Activated CD4-positive, alpha-beta memory T cell treated with anti-CD3 and anti-CD28 coated beads, Interleukin-2, amount 10 ng/mL, durations not matched to agents 7 days and 5 days (primary cell): ENCODE measurements at places on chromosomes 11 and 22. TPM values are rescaled to one million over a fixed set of nuclear protein-coding genes. Genes with fewer than 3 reads are reported as not detected.

Gene AIFM3
- 0.23 TPM for total RNA-seq

Gene KRTAP5-3
- not detected for total RNA-seq

Gene C11orf71
- total RNA-seq, result 7.6 TPM

Gene HORMAD2
- total RNA-seq, result not detected

Gene CPT1B
- 60.9 TPM for total RNA-seq

GRCh38 chr11:15493921-15494620 is 379.3 kb downstream of the INSC start:
- DNase-seq, result no peak
- no peaks in the 10 kb centered on the region for H3K36me3 ChIP-seq
- H3K27ac ChIP-seq, result no peak overlapping the region
- H3K4me3 ChIP-seq, result no peak overlapping the region
- H3K27me3 ChIP-seq, result no peaks in the 10 kb centered on the region
- no peaks in the 10 kb centered on the region for H3K4me1 ChIP-seq

GRCh38 chr11:109371444-109372176 is 50.4 kb upstream of the C11orf87 start:
- H3K27ac ChIP-seq, result no peak overlapping the region
- H3K27me3 ChIP-seq, result no peaks in the 10 kb centered on the region
- DNase-seq, result no peak
- H3K4me1 ChIP-seq, result no peaks in the 10 kb centered on the region

- no peak for DNase-seq
- H3K27me3 ChIP-seq, result peaks cover 8% of the 10 kb centered on the region
- no peak overlapping the region for H3K4me3 ChIP-seq
- peaks cover 14% of the 10 kb centered on the region for H3K36me3 ChIP-seq
- H3K27ac ChIP-seq, result no peak overlapping the region
Measured at GRCh38 chr22:41932353-41932752, 5.7 kb upstream of the TNFRSF13C start.

DNA sequence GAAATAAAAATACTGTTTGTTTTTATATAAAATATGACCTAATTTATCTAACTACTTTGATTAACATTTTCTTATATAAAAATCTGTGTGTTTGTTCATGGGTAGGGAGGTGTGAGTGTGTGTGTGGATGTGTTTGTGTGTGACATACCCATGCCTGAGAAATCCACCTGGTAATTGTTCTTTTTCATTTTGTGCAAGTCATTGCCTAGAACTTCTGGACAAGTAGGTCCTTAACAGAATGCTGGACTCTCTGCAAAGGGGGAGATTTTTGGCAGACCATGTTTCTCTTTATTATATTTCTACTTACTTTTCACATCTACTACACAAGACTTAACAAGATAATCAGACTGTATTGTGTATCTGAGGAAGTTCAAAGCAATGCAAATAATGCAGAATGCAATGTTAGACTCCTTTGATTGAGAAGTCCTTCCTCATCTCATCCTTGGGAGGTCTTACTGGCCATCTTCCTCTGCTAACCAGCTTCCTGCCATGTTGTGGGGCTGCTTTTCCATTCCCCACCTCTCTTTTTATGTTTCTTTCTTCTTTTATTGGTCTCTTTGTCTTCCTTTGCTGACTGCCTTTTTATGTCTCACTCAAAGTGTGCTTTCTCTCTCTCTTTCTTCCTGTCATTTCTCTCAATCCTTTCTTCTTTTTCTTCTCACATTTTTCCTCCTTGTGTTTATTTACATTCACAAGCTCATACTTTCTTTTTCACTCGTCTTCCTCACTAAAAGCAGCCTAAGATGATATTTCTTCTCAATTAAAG is 1017.0 kb upstream of the CNTN5 start:
- DNase-seq, result no peak
- H3K36me3 ChIP-seq, result no peaks in the 10 kb centered on the region
- no peak overlapping the region for H3K4me3 ChIP-seq

DNA sequence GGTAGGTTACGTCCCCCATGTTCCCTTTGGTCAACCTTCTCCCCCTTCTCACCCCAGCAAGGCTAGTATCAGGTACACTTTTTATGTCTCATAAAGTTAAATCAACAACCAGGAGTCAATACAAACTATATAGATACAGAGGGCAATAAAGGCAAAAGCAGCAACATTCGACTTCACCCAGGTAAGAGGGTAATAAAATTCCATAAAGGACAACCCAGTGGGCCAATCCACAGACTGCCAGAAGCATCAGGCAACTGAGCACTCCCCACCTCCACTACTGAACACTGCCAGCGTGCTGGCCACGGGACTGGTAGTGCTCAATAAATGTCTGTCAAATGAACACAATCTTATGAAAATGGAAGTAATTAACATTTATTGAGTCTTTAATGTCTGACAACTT is 5.1 kb upstream of the MS4A18 start:
- no peak overlapping the region for H3K27ac ChIP-seq
- H3K4me1 ChIP-seq, result peaks cover 5% of the 10 kb centered on the region
- no peak for DNase-seq
- H3K4me3 ChIP-seq, result no peak overlapping the region
- H3K27me3 ChIP-seq, result peaks cover 12% of the 10 kb centered on the region

DNA sequence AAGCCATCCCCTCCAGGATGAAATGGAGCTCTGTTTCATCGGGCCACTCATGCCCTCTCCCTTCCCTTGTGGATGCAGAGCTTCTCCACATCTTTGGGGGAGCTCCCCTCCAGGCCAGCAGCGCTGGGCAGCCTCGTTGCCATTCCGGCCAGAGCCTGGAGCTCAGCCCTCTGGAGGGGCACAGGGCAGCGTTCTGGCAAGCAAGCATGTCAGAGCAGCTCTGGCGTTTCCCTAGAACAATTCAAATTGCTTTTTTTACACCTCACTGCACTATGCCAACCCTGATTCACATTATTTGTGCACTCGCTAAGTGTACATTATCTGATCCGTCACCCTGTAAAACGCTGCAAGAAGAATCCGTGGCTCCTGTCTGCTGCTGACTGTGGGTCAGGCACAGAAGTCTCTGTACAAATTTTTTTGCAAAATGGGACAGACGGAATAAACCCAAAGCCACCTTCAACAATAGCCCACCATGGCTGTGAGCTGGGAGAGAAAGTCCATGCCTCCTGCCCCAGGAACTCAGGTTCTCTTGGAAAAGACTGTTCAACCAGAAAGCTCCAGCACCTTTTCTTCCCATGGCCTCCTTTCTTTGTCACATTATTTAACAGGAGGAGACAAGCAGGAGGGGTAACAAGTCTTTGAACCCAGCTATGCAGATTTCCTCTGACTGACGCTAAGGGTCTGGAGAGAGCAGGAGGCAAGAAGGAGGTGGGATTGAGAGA is 139.5 kb upstream of the CADM1 start:
- H3K27ac ChIP-seq, result no peak overlapping the region
- H3K36me3 ChIP-seq, result no peaks in the 10 kb centered on the region
- no peak for DNase-seq
- H3K4me1 ChIP-seq, result no peaks in the 10 kb centered on the region

- H3K4me3 ChIP-seq, result no peak overlapping the region
- H3K27me3 ChIP-seq, result no peaks in the 10 kb centered on the region
- peaks cover 67% of the 10 kb centered on the region for H3K36me3 ChIP-seq
- no peak overlapping the region for H3K27ac ChIP-seq
- H3K4me1 ChIP-seq, result peaks cover 18% of the 10 kb centered on the region
Measured at GRCh38 chr22:40309631-40310030, 36.7 kb upstream of the ADSL start.

DNA sequence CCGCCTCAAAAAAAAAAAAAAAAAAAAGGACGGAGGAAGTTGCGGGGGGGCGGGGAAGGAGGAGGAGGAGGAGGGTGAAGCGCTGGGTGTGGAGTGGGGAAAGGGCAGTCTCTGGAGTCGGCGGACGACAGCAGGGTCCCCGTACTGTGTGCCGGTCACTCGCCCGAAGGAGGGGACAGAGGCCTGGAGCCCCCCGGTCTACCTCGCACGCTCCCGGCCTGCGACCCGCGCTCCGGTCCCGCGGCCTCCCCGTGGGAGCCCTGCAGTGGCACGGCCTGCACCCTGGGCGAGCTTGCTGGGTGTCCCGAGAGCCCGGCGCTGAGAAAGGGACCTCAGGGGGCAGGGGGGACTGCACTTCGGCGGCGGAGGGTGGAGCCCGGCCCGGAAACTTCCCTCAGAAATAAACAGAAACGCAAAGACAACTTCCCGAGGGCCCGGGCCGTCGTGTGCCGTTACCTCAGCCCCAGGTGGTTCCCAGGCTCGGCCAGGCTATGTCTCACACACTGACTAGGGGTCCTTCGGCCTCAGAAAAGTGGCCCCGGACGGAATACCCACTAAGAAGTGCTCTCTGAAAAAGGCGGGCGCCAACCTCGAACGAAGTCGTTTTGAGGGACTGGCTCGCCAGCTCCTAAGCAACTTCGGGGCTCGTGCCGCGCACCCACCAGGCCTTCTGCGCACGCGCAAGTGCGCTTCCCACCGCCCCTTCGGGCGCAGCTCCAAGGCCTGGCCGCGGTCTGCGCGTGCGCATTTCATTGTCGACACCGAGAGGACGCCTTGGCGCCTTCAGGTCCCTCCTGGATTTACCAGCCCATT is at the start of gene MAJIN:
MAJIN (minus strand) TSS at position 688 of the 813 bp plus-strand sequence. CDS start 12,703 bp downstream, outside the sequence.
- peaks cover 52% of the 10 kb centered on the region for H3K4me1 ChIP-seq
- peak within 1 kb of the TSS; percentile 62 for H3K4me3 ChIP-seq
- peak within 1 kb of the TSS; percentile 69 for H3K27ac ChIP-seq
- peak; percentile 88 for DNase-seq
- no peaks in the 10 kb centered on the region for H3K36me3 ChIP-seq

DNA sequence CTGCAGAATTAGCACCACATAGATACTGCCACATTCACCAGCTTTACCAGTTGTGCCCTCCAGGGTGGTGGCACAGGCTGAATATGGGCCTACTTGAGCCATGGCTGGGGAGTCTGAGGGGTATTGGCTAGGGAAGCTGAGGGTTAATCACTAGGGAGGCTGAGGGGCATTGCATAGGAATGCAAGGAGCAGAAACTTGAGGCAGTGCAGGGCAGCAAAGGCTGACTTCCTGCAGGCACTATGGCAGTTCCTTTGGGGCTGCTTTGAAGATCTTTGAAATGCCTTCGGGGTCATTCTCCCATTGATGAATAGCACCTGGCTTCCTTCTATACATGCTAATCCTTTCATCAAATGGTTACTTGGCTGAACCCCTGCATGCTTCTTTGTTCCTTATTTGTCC is 171.5 kb downstream of the RCN1 start:
- H3K4me1 ChIP-seq, result no peaks in the 10 kb centered on the region
- DNase-seq, result no peak
- H3K36me3 ChIP-seq, result no peaks in the 10 kb centered on the region
- no peak overlapping the region for H3K27ac ChIP-seq
- no peak overlapping the region for H3K4me3 ChIP-seq
